ENCODE measurements at places on chromosomes 2 and 18.

GRCh38 chr18:8400825-8401224, 208.4 kb upstream of the RAB12 start:
- H3K4me1 ChIP-seq = no peaks in the 10 kb centered on the region
- H3K27ac ChIP-seq = no peak overlapping the region
- no peaks in the 10 kb centered on the region for H3K27me3 ChIP-seq
- no peaks in the 10 kb centered on the region for H3K36me3 ChIP-seq
- no peak for DNase-seq
- no peak overlapping the region for H3K4me3 ChIP-seq

DNA sequence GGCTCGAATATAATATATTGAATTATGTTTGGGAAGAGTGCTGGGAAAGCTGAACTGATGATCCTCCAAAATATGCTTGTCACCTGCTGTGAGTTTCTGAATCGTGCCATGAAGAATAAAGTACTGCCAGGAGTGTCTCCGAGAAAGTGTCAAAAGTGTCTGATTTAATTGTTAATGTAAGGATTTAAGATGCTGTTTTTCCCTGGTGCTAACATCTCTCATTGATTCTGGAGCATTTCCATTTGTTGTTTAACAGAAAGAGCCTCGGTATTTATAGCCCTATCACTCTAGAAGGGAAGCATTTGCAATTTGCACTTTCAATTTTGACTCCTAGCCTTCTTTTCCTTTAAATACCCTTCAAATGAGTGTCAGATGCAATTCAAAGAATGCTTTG, 342.2 kb downstream of the RND3 start:
- no peak for DNase-seq
- no peaks in the 10 kb centered on the region for H3K36me3 ChIP-seq
- H3K4me1 ChIP-seq = no peaks in the 10 kb centered on the region
- no peak overlapping the region for H3K4me3 ChIP-seq

DNA sequence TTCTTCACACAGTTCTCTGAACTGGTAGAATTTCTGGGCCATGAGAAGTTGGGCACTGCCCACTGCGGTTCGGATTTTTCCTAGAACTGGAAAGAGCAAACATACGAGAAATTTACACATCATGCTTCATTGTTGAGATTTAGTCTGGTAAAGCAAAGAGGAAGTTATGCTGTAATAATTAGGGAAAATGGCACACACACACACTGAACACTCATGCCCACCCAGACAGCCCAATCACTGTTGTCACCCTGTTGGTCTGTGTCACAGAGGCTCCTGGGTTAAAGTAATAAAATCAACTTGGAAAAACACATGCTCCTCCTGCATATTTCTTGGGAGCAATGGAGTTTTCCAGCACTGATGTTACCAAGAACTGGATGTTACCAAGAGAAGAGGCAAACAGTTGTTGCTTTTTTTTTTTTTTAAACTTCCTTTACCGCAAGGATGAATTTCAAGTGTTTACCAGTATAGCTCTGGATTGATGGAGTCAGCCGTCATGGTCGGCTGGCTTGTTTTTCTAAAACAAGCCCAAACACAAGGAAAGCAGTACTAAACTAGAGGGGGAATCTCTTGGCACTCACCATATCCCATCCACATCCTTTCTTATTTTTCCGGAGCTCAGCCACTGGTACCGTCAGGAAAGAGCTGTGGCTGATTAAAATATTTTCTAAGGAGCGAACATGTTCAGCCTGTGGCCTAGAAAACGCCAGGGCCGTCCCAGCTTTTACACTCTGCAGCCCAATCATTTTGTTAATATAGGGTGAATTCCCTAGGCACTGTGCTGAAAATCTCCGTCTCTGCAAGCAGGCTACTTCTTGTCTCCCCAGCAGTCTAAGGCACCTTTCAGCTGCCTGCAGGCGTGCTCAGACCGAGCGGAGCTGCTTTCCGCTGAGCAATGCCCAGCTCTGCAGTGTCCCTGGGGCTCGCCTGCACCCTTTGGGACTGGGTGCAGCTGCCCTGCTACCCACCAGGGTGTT, 58.9 kb downstream of the TGIF1 start:
- no peaks in the 10 kb centered on the region for H3K27me3 ChIP-seq
- H3K4me3 ChIP-seq = no peak overlapping the region
- no peaks in the 10 kb centered on the region for H3K36me3 ChIP-seq
- H3K27ac ChIP-seq = no peak overlapping the region
- H3K4me1 ChIP-seq = peaks cover 10% of the 10 kb centered on the region
- no peak for DNase-seq

GRCh38 chr2:144730711-144731110, 210.8 kb upstream of the ZEB2 start:
- H3K36me3 ChIP-seq = no peaks in the 10 kb centered on the region
- no peak for DNase-seq
- H3K27ac ChIP-seq = no peak overlapping the region
- no peak overlapping the region for H3K4me3 ChIP-seq
- peaks cover 2% of the 10 kb centered on the region for H3K27me3 ChIP-seq
- no peaks in the 10 kb centered on the region for H3K4me1 ChIP-seq

DNA sequence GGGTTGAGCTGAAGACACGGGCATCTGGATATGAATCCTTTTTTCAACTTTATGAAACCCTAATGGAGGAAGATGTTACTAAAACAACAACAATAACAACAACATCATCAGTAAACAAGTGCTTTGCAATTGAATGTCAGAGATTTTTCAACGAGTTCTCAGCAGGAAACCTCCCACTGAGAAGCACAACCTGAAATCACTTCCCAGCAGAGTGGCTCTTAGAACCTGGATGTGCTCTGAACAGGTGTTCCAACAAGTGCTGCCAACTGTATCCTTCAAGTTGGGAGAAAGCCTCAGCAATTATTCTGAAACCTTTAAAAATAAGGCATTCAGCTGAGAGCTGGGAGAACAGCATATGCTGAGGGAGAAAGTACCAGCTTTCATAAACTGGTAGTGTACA, 1622.7 kb upstream of the CELF4 start:
- no peaks in the 10 kb centered on the region for H3K4me1 ChIP-seq
- no peaks in the 10 kb centered on the region for H3K27me3 ChIP-seq
- H3K27ac ChIP-seq = no peak overlapping the region
- H3K36me3 ChIP-seq = no peaks in the 10 kb centered on the region

DNA sequence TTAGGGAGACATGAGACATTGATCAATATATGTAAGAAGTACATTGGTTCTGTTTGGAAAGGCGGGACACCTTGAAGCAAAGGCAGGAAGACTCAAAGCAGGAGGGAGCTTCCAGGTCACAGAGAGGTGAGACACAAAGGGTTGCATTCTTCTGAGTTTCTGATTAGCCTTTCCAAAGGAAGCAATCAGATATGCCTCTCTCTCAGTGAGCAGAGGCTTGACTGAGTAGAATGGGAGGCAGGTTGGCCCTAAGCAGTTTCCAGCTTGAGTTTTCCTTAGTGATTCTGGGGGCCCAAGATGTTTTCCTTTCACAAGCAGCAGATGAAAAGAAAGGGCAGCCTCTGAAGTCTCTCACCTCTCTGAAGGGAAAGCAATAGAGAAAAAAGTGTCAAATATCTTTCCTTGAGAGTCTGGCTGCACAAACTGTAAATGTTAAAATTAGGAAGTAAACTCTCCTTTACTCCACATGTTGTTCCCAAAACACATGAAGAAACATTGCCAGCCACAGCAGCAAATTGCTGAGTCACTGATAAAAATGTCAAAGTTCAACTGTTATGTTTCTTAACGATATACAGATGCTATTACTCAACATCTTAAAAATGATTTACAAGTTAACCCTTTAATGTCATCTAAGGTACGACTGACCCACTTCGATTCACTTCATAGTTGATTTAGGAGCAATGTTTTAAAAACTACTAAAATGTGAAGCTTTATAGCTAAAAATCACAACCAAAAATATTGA, 40.3 kb downstream of the CYB5A start:
- no peak for DNase-seq
- peaks cover 10% of the 10 kb centered on the region for H3K36me3 ChIP-seq
- H3K4me3 ChIP-seq = no peak overlapping the region

DNA sequence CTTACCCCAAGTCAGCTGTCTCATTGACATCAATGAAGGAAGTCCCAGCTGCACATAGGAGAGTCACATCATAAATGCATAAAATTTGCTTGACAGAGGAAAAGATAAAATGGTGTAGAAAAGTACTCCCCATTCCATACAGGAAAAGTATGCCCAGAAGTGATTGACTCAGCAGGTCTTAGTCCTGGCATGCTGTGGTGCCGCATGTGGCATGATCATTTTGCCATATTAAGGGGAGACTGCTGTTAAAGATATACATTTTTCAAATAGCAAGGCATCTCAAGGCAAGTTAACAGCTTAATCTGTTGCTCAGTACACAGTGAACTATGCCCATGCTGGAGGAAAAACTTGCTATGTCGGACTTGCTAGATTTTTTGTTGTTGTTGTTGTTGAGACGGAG, 8.1 kb downstream of the COPS7B start:
- H3K4me3 ChIP-seq = no peak overlapping the region
- no peak overlapping the region for H3K27ac ChIP-seq

DNA sequence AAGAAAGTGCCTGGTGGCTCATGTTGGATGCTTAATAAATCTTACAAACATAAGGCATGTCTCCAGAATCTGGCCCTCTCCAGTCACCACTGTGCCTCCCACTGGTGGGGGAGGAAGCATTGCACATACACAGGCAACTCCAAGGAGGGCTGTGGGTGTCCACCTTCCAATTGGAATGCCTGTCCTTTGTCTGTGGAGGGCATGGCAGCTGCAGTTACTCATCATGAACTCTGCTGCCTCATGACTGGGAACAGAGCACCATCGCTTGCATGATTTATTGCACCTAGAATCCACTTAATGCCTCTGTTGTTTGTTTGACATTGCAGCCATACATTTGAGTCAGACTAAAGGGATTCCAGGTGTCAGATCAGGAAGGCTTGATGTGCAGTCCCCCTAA, 278.9 kb downstream of the PRKCE start:
- H3K27ac ChIP-seq = no peak overlapping the region
- H3K36me3 ChIP-seq = no peaks in the 10 kb centered on the region
- no peaks in the 10 kb centered on the region for H3K27me3 ChIP-seq
- DNase-seq = no peak
- no peak overlapping the region for H3K4me3 ChIP-seq

GRCh38 chr2:144140891-144141290, 379.0 kb downstream of the ZEB2 start:
- H3K4me1 ChIP-seq = no peaks in the 10 kb centered on the region
- no peak for DNase-seq
- peaks cover 30% of the 10 kb centered on the region for H3K36me3 ChIP-seq
- H3K27ac ChIP-seq = no peak overlapping the region

GRCh38 chr2:189411860-189412259, 29.4 kb upstream of the WDR75 start:
- no peak overlapping the region for H3K27ac ChIP-seq
- peaks cover 34% of the 10 kb centered on the region for H3K4me1 ChIP-seq
- no peak overlapping the region for H3K4me3 ChIP-seq
- DNase-seq = no peak
- H3K36me3 ChIP-seq = no peaks in the 10 kb centered on the region

DNA sequence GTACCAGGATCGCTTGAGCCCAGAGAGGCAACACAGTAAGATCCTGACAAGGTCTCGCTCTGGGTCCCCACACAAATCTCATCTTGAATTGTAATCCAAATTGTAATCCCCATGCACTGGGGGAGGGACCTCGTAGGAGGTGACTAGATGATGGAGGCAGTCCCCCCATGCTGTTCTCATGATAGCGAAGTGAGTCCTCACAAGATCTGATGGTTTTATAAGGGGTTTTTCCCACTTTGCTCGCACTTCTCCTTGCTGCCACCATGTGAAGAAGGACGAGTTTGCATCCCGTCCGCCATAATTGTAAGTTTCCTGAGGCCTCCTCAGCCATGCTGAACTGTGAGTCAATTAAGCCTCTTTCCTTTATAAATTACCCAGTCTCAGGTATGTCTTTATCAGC, 46.0 kb upstream of the SERTAD2 start:
- peak overlapping the region; percentile 87 for H3K27ac ChIP-seq
- peaks cover 20% of the 10 kb centered on the region for H3K36me3 ChIP-seq
- DNase-seq = peak; percentile 57
- H3K27me3 ChIP-seq = no peaks in the 10 kb centered on the region
- peaks cover 66% of the 10 kb centered on the region for H3K4me1 ChIP-seq

- H3K4me1 ChIP-seq = no peaks in the 10 kb centered on the region
- H3K36me3 ChIP-seq = no peaks in the 10 kb centered on the region
- no peak overlapping the region for H3K27ac ChIP-seq
Observed at GRCh38 chr2:155913356-155913755, 419.2 kb downstream of the NR4A2 start.

- peak; percentile 53 for DNase-seq
- peaks cover 3% of the 10 kb centered on the region for H3K36me3 ChIP-seq
- H3K27me3 ChIP-seq = peaks cover 43% of the 10 kb centered on the region
Observed at GRCh38 chr18:76493213-76494161, 1.6 kb downstream of the ZNF516 start.

GRCh38 chr2:160411167-160411566, 82.4 kb downstream of the RBMS1 start:
- H3K36me3 ChIP-seq = peaks cover under 1% of the 10 kb centered on the region
- no peaks in the 10 kb centered on the region for H3K27me3 ChIP-seq
- H3K4me1 ChIP-seq = peaks cover 58% of the 10 kb centered on the region
- peak overlapping the region; percentile 60 for H3K4me3 ChIP-seq
- peak; percentile 68 for DNase-seq

GRCh38 chr18:70243131-70243929, 37.8 kb upstream of the RTTN start:
- H3K27ac ChIP-seq = no peak overlapping the region
- DNase-seq = no peak
- no peak overlapping the region for H3K4me3 ChIP-seq
- H3K36me3 ChIP-seq = no peaks in the 10 kb centered on the region
- H3K27me3 ChIP-seq = peaks cover 13% of the 10 kb centered on the region

DNA sequence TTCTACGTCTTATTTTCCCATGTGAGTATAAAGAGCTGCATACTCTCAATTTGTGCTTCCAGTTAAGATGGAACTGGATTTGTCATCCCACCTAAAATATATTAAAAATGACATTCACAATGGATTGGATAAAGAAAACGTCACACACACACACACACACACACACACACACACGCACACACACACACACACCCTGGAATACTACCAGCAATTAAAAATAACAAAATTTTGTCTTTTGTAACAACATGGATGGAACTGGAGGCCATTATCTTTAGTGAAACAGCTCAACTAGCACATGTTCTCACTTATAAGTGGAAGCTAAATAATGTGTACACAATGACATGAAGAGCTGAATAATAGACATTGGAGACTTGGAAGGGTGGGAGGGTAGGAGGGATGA, 3.8 kb upstream of the QPCT start:
- H3K4me3 ChIP-seq = no peak overlapping the region
- H3K27me3 ChIP-seq = peaks cover 15% of the 10 kb centered on the region
- DNase-seq = no peak
- no peak overlapping the region for H3K27ac ChIP-seq
- peaks cover 25% of the 10 kb centered on the region for H3K4me1 ChIP-seq

- no peak for DNase-seq
- H3K4me1 ChIP-seq = no peaks in the 10 kb centered on the region
- no peaks in the 10 kb centered on the region for H3K27me3 ChIP-seq
- H3K4me3 ChIP-seq = no peak overlapping the region
- H3K36me3 ChIP-seq = no peaks in the 10 kb centered on the region
- no peak overlapping the region for H3K27ac ChIP-seq
Observed at GRCh38 chr2:158841850-158842249, 46.7 kb downstream of the DAPL1 start.

- DNase-seq = peak; percentile 88
- H3K27ac ChIP-seq = peak overlapping the region; percentile 93
- H3K36me3 ChIP-seq = peaks cover 11% of the 10 kb centered on the region
- no peaks in the 10 kb centered on the region for H3K27me3 ChIP-seq
Observed at GRCh38 chr2:96156011-96156820, 11.0 kb upstream of the DUSP2 start.

All from activated CD8-positive, alpha-beta T cell treated with anti-CD3 and anti-CD28 coated beads for 36 hours (primary cell).